Cortex of kidney (tissue), 1 donor: ENCODE measurements at places on chromosomes 11 and 22.

GRCh38 chr11:579830-580601 lies 3.7 kb downstream of the PHRF1 start:
- DNase-seq: no peak

DNA sequence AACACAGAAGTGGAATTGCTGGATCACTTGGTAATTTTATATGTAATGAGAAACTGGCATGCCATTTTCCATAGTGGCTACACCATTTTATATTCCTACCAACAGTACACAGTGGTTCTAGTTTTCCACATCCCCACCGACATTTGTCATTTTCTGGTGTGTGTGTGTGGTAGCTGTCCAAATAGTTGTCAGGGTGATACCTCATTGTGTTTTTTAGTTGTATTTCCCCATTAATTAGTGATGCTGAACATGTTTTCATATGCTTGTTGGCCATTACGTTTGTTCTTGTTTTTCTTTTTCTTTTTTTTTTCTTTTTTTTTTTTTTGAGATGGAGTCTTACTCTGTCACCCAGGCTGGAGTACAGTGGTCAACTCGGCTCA lies 12.2 kb downstream of the NEU3 start:
- DNase-seq: no peak

GRCh38 chr11:68941324-68942094 lies 37.8 kb downstream of the IGHMBP2 start:
- no peak for DNase-seq

GRCh38 chr11:76310832-76311595 lies 69.9 kb downstream of the THAP12 start:
- no peak for DNase-seq

- no peak for DNase-seq
Measured at GRCh38 chr11:75152090-75152489, 1.2 kb downstream of the SLCO2B1 start.

- DNase-seq: no peak
Measured at GRCh38 chr22:30744224-30744623, 49.5 kb downstream of the OSBP2 start.

DNA sequence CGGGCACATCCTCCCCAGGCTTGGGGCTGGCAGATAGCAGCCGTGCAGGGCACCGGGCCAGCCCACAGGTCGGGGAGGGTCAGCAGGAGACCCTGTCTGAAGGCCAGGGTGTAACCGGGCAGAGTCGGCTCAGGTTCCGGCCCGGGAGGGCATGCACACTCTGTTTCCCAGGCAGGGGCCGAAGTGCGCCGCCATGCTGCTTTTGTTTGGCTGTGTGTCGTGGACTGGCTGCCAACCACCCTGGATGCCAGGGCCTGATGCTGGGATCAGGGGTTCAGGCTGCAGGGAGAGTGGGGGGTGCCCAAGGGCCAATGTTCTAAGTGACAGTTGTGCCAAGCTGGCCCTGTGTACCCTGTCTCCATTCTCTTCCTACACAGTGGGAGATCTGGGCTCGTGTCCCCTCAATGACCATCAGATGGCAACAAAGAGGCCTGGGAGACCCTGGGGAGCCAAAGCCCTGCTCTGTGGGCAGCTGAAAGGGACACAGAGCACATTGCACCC lies 120.9 kb upstream of the B3GAT1 start:
- DNase-seq: no peak

DNA sequence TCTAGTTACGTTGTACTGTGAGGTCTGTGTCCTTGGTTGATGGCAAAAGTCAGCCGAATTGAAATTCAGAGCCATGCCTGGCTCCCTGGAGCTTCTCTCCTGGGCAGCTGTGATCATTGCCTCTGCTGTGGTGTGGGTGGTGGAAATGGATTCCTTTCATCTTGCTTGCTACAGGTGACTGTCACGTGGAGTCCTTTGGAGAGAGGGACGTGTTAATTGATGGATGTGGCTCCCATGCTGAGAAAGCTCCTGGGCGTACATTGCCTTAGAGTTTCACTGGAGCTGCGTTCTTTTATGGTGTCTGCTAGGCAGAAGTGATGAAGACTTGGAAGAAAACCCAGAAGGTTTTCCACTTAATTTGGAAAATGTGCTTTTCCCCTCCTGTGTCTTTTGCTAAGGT lies 41.9 kb upstream of the PPP6R3 start:
- DNase-seq: no peak

- DNase-seq: no peak
Measured at GRCh38 chr22:50641696-50642607, 14.0 kb upstream of the ARSA start.

- DNase-seq: no peak
Measured at GRCh38 chr11:44000731-44001130, 47.0 kb upstream of the ACCSL start.

DNA sequence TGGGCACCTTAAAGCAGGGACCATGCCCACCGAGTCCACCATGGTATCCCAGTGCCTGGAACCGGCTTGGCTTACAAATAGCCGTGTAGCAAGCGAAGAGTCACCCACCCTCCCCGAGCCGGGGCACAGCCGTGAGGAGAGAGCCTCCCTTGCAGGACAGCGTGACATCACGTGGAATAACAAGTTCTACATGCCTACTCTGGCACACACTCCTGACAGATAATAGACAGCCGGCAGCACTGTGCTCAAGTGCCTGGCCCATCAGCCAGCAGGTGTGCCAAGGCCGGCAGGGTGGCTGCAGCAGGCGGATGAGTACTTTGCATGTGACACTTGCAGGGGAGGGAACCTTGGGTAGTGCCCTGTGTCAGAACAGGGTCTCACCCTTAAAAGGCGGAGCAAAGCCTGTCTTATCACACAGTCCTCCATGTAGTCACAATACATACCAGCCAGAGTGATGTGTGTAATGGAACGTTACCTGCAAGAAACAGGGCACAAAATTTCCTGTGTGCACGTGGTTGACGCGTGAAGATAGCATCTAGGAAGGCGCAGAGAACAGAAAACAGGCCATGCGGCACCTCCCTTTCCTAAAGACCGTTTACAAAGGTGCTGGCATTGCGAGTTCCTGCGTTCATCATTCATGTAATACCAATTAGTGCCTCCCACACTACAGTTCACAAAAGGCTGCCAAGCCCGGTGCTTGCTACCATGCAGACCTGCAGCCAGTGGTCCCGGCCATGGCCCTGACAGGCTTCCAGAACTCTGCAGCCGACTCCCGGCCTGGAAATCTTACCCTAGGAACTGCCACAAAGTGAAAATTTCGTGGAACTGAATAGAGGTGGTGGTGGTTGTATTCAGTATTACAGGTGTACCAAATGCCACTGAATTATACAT lies 16.4 kb downstream of the TOM1 start:
- no peak for DNase-seq

- no peak for DNase-seq
Measured at GRCh38 chr11:129698212-129698611, 117.4 kb upstream of the TMEM45B start.

DNA sequence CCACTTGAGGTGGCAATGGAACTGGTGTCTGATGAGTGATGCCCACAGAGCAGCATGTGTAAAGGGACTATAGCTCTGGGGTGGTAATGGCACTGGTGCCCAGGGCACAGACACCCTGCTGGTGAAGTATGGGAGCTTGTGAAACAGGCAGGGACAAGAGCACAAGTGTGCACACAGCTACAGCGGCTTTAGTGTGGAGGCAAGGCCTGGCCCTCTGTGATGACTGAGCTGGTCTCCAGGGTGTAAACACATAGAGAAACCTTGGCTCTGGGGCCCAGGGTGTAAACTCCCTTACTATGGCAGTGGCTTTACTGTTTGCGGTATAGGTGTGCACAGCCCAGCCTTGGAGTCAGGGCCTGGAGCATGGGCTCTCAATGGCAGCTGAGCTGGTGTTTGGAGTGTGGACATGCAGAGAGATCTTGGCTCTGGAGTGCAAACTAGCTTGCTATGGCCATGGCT lies 46.3 kb downstream of the BIRC2 start:
- no peak for DNase-seq

DNA sequence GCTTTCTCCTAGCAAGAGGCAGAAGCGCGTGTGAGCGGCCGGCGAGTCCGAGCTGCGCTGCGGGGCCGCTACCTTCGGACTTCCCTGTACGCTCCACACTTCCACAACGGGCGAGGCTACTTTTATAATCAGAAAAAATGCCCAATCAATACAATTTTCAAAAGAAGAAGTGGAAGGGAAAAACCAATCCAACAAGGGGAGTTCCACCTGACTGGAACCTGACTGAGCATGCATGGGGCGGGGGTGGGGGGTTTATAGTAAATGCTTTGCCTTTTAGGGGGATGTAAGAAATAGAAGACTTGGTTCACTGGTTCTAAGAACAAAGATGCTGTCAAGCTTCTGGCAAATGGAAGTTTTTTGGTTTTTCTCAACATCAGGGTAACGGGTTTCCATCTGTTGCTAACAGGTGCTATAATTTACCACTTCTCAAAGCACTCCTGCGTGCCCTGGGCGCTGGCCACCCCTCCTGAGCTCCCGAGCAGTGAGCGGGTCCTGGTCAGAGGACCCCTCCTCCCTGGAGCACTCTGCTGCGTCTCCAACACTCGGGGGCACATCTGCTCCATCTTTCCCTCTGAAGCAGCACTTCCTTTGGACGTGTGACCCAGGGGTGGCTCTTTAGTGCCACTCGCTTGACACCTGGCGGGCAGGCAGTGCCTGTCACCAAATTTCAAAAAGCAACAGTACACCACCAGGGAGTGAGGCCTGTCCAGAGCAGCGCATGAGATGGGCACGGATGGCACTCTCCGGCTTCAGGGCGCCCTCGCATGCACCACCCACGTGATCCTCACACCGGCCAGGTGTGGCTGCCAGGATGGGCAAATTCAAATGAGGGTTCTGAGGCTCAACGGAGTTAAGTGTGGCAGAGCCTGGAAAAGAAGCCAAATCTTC lies 21.6 kb upstream of the BID start:
- DNase-seq: no peak

DNA sequence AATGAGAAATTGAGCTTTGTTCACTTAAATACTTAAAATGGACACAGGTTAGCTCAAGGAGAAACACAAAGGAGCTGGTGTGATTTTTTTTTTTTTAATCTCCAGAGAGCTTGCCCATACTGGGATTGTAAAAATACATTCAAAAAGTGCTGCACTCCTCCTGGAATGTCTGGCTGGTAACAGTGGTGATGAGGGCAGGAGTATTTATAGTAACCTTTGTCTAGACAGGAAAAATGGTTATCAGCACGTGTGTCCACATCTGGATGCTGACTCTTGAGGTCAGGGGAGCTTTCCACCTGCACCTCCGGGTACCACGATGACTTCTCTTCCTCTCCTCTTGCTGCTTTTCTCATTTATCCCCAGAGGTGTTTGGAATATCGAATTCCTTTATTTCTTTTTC lies 30.1 kb downstream of the EXT2 start:
- DNase-seq: no peak

GRCh38 chr11:45897556-45897955 lies 9.5 kb downstream of the FREY1 start:
- no peak for DNase-seq

GRCh38 chr11:36233204-36233603 lies 56.0 kb downstream of the COMMD9 start:
- DNase-seq: no peak

DNA sequence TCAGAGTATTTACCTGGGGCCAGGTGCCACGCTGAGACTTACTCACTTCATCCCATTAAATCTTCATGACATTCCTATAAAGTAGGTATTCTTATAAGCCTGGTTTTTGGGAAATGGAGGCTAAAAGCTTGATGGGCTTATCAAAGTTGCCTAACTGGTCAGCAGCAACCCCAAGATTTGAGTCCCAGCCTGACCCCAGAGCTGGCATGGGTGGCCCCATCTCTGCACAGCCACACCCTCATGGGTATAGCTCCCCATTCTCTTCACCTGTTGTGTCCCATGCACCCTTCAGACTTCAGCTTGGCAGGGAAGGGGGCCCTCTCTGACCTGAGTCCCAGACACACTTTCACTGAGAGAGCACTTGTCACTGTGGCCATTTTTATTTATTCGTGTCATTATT lies 37.4 kb upstream of the TP53I11 start:
- DNase-seq: no peak

DNA sequence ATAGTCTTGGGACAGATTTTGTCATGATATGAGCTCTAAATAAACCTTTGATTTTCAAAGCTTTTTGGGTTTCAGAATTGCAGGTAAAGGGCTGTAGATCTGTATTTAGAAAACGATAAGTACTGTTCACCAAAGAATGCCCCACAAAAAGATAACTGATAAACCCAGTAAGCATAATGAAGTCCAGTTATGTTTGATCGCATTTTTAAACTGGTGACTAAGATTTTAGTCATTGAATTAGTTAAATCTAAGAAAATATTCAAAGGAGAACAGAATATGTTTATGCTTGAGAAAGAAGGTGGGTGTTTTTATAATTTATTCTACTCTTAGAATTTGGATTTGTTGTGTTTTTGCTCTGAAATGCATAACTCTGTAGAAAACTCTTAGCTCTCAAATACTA lies 11.6 kb downstream of the DEPDC7 start:
- no peak for DNase-seq

- DNase-seq: no peak
Measured at GRCh38 chr11:3341298-3341697, 37.6 kb downstream of the ZNF195 start.

DNA sequence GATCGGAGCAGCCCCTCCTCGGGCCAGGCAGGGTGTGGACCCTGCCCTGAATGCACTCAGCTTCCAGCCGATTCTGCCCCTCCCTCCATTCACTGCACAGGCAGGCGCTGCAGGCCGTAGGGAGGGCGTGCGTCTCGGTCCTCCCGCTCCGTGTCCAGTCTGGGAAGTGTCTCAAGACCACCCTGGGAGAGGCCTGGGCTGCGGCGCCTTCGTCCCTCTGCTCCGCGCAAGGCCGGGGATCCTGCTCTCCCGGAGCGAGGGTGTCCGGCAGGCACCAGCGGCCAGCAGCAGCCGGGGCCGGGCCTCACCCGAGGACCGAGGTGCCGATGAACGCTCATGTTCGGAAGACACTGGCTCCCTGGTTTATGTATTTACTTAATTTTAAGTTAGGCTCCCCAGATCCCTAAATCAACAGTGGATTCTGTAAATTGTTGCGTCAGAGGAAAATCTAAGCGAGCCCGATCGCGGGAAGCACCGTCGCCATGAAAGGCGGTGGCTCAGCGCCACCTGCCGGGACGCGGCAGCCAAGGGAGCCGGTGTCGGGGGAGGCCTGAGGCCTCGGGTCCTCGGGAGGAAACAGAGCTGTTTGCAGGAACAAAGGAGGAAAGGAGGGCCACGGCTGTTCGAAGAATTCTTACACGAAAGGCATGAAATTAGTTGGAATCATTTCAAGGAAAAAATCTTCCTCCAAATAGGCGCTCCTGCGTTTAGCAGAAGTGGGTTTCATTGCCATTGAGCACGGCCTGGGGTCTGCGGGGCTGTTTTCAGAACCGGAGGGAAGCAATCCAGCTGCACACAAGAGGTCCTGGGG lies 195.3 kb downstream of the BRD1 start:
- DNase-seq: no peak
